Calu3 (cell line): ENCODE measurements at places on chromosomes 7 and 10. TPM values are rescaled to one million over a fixed set of nuclear protein-coding genes. Genes with fewer than 3 reads are reported as not detected.

SLC4A2 gene
- 194 and 209 TPM in 2 replicates for total RNA-seq

SLC13A1 gene
- total RNA-seq: not detected in 2 replicates

CNPY1 gene
- not detected in 2 replicates for total RNA-seq

RARRES2 gene
- 9.1 and 13.0 TPM in 2 replicates for total RNA-seq

ACTA2 gene
- 1.0 and 1.1 TPM in 2 replicates for total RNA-seq

AKR1C3 gene
- total RNA-seq: 177 and 181 TPM in 2 replicates

CAV2 gene
- 74.7 and 76.4 TPM in 2 replicates for total RNA-seq

PDK4 gene
- total RNA-seq: 6.5 and 7.1 TPM in 2 replicates

RELN gene
- total RNA-seq: 0.31 and 0.44 TPM in 2 replicates

ESYT2 gene
- 61.2 and 66.6 TPM in 2 replicates for total RNA-seq

GPRIN2 gene
- total RNA-seq: 9.5 and 12.8 TPM in 2 replicates

SEMA3E gene
- total RNA-seq: 21.8 and 24.4 TPM in 2 replicates

- DNase-seq: no peak
Measured at GRCh38 chr7:85619236-85619635, 432.4 kb upstream of the SEMA3D start.

- no peak for DNase-seq
Measured at GRCh38 chr10:91188889-91189288, 31.6 kb upstream of the PCGF5 start.

DNA sequence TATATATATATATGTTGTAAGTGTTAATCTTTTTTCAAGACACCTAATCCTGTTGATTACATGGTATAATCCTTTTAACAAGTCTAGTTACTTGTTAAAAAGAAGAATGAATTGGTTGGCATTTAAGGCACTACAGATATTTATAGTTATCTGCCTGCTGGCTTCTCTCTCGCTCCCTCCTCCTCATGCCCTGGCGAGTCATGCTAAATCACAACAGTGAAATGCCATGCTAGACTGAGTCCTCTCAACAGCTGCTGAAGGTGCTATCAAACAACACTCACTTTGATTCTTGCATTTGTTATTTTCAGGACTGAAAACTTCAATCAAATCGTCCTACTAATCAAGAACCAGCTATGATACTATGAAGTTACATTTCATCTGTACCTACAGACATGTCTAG, 15.4 kb downstream of the NRAP start:
- no peak for DNase-seq

DNA sequence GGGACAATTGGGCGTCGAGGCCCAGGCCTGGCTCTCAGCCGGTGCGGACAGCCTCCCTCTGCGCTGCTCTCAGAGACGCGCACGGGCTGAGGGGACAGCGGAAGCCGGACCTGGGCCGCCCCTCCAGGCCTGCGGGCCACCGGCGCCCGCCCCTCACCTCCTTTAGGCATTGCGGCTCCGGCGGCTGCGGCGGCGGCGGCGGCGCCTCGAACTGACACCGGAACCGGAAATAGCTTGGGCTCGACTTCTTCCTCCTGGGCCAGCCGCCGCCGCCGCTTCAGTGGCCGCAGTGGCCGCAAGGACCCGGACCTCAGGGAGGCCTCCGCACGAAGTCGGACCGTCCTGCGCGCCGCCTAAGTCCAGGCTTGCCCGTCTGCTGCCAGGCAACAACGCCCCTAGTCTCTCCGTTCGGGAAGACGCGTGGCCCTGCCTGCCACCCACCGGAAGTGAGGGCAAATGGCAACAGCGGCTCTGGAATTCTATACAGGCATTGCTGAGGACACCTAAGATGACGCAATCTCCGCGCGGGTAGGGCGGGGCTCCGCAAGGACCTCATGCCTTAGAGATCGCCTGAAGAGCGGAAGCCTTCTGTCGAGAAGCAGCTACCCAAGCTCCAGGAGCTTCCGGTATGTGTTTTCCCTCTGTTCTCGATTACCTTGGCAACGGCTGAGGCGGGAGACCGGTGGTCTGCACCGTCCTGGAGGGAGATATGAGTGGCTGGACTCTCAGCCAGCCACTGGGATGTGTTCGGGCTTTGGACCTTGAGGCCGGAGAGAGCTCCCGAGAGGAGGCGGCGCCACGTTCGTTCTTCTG, at the start of the genes BUD31 and PDAP1:
BUD31 (plus strand) TSS at position 591 of the 813 bp plus-strand sequence. CDS start 2,124 bp downstream, outside the sequence.
PDAP1 (minus strand) TSS at position 219 of the 813 bp plus-strand sequence; CDS start at position 170, 49 bp downstream.
- peak; percentile 87 for DNase-seq

DNA sequence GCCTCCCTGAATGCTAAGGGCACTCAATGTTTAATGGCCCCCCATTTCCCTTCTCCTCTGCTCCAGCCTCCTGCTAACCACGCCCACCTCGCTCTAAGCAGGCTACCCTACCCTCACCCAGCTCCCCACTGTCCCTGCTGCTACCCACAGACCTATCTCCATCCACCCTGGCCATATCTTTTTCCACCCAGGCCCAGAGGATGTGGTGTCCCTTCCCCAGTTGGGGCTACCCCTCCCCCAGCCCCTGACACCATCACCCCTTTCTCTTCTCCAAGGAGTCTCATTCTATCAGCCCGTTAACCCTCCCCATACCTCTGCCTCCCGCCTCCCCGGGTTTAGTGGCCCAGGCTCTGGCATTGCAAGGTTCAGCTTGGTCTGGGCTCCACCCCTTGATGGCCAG, 28.9 kb upstream of the PPIF start:
- DNase-seq: no peak

DNA sequence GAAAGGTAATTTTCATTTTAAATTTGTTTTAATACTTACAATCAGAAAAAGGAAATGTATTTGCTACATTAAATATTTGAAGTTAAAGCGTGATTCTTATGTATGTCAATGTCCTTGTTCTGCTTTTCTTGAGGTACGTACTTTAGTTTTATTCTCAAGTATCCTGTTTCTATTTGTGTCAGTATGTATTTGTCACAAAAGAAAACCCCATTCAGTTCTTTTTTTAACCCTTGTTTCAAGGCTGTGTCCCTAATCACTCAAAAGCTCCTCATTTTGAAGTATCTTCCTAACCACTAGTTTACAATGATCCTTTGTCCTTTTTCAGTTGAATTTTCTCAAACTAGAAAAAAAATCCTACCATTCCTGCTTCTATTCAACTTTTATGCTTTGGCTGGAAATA, 25.2 kb downstream of the NHLRC2 start:
- no peak for DNase-seq

DNA sequence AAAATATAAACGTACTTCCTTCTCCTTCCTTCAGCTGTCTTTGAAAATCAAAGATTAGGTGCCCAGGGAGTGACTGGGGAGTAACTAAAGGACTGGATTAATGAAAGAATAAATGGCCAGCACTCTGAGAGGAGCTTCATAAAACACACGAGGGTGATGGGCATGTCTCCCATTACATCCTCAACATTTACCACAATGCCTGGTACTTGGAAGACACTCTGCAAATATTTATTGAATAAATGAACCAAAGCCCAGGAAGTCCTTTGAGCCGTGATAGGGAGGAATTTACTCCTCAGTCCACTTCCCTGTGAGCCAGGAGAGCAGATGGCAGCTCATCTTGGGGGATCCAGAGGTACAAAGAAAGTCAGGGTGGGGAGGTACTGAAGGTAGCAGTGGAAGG, 96.3 kb downstream of the RAB11FIP2 start:
- no peak for DNase-seq

- DNase-seq: peak; percentile 77
Measured at GRCh38 chr7:26369593-26369992, 77.9 kb downstream of the SNX10 start.

DNA sequence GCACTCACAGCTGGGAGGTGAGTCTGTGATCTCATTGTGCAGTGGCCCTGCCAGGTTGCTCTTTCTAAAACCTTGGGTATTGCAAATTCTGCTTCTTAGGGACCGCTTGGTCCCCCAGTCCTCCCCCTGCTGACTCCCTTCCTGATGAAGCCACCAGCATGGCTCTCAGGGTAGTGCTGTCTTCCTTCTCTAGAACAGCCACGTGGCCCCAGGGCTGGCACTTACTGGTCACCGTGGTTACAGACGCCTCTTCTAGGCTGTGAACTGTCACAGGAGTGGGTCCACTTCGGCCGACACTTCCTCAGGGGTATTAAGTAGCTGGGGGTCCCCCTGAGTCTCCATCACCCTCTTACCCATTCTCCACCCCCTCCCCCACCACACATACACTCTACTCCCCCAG, 2.7 kb upstream of the HTRA1 start:
- no peak for DNase-seq

- no peak for DNase-seq
Measured at GRCh38 chr7:38819463-38819862, 89.5 kb downstream of the VPS41 start.

DNA sequence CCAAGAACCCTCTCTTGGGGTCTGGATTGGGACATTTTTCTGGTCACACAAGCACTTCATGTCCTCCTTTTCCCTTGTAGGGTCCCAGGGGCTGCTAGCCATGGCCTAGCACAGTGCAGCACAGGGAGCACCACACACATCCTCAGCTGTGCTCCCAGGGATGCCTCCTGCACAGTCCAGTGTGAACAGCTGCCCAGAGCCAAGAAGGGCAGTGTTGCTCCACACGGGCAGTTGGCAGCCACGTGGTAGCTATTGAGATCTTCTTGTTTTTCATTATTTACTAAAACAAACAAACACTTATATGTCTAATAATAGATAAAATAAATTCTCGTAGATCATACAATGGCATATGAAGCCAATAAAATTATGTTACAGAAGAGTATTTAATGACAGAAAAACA, 13.9 kb upstream of the LANCL2 start:
- no peak for DNase-seq
